ENCODE measurements at places on chromosomes 6 and 20. TPM values are rescaled to one million over a fixed set of nuclear protein-coding genes. Genes with fewer than 3 reads are reported as not detected.

- no peak for DNase-seq
These were observed 163.6 kb downstream of the SLC16A10 start for GRCh38 chr6:111250791-111251354.

GRCh38 chr6:24827970-24828369 lies 29.3 kb upstream of the ARMH2 start:
- DNase-seq = no peak

- no peak for DNase-seq
These were observed 1.9 kb upstream of the EBF4 start for GRCh38 chr20:2690718-2691117.

DNA sequence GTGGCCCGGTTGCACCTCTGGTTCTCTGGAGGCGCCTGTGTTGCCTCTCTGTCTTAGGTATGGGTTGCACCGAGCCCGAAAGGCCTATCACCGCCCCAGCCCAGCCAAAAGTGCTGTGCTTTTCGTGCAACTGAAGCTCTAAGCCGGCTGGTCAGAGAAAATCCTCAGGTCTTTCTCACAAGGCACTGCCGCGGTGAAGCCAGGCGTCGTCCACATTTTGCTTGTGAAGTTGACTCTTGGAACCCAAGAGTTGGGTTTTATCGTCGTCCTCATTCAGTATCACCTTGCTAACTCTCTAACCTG lies 726 bp upstream of the EMILIN3 start:
- DNase-seq = no peak

DNA sequence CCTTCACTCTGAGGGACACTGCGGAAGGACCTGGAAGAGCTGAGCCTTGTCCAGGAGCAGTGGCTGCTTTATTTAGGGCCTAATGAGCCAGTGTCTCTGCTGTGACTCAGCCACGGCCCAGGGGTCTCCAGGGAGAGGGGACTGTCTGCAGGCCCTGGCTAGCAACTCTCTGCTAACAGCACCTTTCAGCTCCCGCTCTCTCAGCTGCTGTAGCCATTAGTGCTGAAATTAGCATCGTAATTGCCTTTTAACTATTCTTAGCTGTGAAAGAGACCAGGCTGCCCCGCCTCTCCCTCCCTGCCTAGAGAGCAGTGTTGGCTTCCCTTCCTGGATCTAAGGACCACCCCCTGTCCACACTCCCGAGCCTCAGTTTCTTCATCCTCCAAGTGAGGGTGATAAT lies 53.1 kb upstream of the SLC32A1 start:
- DNase-seq = no peak

Gene OLIG3
- not detected for total RNA-seq

Gene KCNS1
- total RNA-seq = 0.33 TPM
